Thyroid gland (tissue), 4 donors: ENCODE measurements at places on chromosomes 6 and 20.

GRCh38 chr20:47667531-47668312 is 117.6 kb downstream of the SULF2 start:
- no peak for DNase-seq

DNA sequence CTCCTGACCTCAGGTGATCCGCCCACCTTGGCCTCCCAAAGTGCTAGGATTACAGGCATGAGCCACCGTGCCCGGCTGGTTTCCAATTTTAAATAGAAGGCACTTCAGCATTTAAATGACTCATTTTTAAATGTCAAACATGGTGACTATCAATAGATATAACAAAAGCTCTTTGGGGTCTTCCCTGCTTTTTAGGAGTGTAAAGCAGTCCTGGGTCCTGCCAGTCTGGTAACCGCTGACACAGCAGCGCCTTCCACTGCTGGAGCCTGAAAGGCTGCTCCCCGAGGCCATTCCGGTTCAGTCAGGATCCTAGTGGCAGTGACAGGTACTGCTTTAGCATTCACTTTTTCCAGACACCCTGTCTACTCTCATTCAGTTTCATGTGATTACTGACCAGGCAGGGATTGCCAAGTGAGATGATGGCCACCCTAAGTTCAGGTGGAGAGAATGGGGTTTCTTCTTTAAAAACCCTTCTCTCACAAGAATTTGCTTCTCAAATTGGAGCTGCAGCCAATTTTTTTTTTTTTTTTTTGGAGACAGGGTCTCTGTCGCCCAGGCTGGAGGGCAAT is 5.1 kb downstream of the DIDO1 start:
- peak; percentile 70 for DNase-seq

DNA sequence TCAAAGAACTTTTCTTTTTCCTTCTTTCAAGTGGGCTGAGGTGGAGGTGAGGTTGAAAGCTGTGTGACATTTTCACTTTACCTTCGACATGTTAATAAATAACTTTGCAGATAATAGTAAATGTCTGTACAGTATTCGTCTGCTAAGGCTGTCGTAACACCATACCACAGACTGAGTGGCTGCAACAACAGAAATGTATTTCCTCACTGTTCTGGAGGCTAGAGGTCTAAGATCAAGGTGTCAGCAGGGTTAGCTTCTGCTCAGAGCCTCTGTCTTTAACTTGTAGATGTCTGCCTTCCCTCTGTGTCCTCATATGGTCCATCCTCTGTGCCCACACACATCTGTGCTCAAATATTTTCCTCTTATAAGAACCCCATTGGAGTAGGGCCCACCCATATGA is 14.9 kb downstream of the PHACTR2 start:
- DNase-seq: no peak

GRCh38 chr20:38012332-38012731 is 20.9 kb downstream of the TTI1 start:
- DNase-seq: no peak

- no peak for DNase-seq
Observed at GRCh38 chr20:63877755-63878470, 12.8 kb downstream of the TPD52L2 start.

DNA sequence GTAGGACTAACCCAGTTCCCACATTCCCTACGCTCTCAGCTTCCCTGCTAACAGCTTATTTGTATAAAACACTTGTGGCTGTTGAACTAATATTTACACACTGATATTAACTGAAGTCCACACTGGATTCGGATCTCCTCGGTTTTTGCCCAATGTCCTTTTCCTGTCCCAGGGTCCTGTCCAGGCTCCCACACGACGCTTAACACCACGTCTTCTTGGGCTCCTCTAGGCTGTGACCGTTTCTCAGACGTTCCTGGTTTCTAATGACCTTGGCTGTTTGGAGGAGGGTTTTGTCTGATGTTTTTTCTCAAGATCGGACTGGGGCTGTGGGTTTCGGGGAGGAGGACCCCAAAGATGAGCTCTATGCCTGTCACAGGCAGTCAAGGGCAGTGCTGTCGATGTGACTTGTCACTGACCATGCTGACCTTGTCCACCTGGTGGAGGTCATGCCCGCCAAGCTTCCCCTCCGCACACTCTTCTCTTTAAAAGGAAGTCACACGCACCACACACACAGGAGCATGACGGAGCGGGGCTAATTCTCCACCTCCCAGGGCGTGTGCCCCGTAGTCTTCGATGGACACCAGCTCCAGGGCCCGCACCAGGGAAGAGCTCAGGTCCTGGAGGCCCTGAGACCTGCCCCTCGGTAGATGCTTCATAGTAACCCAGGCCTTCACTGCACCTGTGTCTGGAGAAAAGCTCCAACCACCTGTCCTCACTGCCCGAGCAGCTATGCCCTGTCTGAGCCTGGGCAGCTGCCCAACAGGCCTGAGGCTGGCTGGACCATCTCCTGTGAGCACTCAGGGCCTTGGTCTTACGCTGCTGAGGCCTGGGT is 72.0 kb downstream of the TTLL2 start:
- DNase-seq: no peak
